Spinal cord (tissue), 10 donors: ENCODE measurements at places on chromosomes 1 and 21.

DNA sequence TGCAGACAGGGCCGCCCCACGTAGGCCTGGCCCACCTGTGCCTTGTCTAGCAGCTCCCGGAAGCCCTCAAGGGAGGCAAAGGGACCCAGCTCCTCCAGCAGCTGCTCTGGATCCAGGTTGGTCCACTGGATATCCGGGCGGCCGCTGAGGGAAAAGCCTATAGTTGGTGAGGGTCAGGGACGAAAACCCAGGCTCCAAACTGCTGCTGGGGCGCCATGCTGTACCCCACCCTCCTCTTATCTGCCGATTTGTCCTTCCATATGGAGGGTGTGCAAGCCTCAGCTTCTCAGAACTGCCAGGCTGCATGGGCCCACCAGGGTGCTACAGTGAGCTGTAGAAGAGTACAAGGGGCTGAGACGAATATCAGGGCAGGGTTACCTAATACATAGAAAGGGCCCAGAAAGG lies 12.2 kb downstream of the PTCH2 start:
- no peak for DNase-seq

DNA sequence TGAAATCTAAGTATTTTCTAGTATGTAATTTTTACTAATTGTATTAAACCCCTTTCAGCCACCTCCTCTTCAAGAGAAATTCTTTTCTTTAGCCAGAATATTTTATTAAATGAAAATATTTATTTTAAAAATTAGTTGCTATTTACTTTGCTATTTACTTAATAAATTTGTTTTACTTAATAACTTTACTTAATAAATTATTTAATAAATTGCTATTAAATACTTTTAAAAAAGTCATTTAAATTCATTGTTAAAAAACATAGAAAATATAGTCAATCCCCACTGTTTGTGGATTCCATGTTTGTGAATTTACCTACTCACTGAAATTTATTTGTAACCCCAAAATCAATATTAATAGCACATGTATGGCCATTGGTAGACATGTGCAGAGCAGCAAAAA lies 105.6 kb downstream of the ATP1B1 start:
- DNase-seq = no peak

DNA sequence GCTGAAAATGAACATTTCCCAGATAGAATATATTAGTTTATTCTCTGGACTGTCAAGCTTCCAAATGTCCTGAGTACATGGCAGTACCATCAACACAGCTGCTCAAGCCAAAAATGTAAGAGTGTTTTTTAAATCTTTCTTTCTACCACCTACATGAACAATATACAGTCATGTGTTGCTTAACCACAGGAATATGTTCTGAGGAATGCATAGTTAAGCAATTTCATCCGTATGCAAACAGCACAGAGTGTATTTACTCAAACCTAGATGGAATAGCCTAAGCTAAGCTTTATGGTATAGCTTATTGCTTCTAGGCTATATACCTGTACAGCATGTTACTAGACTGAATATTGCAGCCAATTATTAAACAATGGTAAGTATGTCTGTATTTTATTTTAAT lies 561.9 kb upstream of the ADGRL4 start:
- DNase-seq = no peak

DNA sequence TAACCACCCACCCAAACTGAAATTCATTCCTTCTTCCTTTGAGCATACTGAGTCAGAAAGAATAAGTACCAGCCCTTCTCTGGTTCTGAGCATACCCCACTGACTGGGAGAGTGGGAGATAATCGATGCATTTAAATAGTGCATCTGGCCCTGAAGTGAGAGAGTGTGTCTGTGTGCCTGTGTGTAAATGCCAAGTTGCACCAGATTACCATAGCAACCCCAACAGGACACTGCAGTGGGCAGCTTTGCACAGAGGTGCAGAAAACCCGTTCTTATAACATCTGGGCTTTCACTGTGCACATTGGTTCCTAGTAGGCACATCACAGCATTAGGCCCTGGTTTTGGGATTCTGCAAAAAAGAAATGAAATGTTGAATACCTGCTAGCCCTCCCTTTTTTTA lies 2.3 kb downstream of the ASTN1 start:
- peak; percentile 63 for DNase-seq

GRCh38 chr1:155850345-155850744 lies 6.7 kb downstream of the GON4L start:
- DNase-seq = no peak

- no peak for DNase-seq
Observed at GRCh38 chr1:37739222-37739621, 25.7 kb downstream of the EPHA10 start.

GRCh38 chr1:245128381-245129101 lies 26.2 kb upstream of the KIF26B start:
- no peak for DNase-seq

- no peak for DNase-seq
Observed at GRCh38 chr1:8493916-8494540, 176.1 kb downstream of the SLC45A1 start.

DNA sequence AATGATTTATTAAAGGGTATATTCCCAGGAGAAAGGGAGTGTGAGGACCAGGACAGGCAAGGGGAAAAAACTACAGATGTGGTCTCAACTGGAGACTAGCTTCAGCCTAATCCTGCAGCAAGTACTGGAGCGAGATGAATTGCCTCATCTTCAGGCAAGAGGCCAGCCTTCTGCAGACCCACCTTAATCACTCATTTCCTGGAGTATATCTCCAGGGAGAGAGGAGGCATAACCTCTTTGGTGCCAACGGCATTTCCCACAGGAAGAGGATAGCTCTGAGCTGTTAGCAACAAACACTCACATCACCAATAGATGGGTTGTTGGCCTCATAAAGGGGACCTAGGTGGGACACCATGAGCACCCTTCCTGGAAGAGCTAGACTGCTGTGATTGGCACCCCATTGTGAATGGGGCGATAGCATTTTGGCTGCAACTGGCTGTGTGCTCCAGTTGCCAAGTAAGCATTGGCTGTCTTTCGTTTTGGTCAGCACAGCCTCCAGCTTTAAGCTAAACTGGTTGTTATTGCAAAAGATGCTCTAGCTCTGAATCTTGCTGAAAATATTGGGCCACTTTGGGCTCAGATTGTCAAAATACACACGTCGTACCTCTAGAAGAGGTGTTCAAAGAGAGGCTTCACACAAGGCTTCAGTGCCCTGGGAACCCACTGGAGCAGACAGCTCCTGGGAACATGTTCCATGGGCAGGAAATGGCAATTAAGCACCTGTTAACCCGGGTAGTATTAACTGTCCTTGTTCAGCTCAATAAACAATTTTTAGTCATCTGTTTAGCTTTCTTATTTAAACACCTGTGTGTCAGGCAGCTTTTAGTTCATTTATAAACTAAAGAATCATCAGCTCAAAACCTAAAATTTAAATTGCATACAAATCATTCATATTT lies 314.8 kb upstream of the C1orf87 start:
- no peak for DNase-seq

DNA sequence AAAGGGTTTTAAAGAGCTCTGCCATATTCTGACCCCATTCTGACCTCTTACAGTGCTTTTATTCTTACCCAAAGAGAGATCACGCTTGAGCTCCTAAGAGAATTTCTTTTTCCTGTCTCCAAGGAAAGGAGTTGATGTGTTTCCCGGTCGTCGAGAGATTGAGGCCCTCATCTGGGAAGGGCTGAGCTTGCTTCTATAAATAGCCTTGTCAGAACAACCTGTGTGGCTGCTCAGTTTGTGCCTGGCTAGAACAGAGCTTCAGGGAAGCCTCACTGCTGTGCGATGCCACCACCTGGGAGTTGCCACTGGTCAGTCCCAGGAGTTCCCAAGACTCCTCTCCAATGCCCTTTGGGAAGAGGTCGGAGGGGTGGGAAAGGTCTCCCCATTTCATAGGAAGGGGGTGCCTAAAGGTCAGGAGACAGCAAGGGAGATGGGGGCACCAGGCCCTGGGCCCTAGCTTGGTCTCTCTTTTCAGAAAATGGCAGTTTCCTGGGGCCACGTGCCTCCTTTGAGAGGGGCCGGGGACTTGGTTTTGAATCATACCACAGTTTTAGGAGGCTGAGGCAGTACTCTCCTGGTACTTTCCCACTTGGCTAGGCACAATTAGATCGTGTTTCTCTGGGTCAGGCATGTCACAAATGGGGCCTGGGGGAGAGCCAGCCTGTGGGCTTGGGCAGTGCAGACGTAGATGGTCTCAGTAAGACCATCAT lies 52.1 kb downstream of the EIF2D start:
- DNase-seq = no peak

DNA sequence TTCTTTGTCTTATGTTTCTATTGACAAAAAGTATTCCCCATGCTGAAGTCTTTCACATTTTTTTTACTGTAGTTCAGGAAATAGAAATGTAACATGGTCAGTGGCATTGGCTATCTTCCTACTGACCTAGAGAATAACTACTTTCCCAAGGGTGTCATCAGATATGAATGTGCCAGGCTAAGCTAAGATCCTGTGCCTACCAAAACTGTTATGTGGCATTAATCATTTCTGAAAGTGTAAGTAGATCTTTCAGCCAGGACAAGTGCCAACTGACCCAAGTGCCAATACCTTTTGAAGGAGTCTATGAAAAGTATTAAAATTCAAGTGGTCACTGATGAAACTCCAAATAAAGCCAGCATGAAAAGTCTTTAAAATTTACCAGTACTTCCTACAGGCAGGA lies 165.3 kb downstream of the TNFSF18 start:
- DNase-seq = no peak

DNA sequence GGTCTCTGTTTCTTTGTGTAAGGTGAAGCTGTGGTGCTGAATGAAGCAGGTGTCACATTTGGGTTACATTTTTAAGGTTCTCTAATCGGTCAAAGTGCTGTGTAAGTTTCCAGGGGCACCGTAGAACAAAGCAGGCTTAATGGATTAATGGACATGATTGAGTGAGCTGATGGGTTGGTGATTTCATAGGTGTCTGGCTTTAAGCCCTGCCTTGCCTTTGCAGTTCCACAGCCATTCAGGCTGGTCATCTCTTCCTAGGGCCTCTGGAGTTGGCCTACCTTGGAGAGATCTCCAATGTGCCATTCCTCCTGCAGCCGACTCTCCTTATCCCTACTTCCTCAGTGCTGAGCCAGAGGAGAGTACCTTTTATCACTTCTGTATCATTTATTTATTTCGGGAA lies 15.2 kb downstream of the GALNT2 start:
- DNase-seq = no peak

DNA sequence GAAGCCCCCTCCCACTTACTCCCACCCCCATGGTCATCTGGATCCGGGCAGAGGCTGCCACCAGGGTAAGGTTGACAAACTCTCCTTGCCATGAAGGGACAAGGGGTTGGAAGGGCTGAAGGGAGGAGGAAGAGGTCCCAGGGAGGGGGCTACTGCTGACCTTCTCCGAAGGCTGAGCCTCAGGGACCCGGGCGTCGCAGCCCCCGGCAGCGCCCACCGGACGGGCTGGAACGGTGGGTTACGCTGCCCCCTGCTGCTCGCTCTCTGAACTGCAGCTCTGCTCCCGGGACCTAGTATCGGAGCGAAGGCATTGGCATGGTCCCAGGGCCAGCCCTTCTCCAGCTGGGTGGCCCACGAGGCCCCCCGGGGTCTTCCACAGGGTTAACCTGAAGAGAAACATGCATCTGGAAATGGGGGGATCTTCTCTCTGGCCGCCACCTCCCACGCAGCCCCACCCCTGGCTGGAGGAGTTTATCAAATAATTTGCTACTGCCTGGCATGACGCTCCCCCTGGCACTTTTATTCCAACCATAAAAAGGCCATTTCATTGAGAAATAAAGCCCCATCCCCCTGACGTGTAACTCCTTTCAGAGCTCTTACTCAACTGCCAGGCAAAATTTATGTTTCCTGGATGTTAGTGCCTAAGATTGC lies 70.4 kb upstream of the TARDBP start:
- DNase-seq = peak; percentile 76

DNA sequence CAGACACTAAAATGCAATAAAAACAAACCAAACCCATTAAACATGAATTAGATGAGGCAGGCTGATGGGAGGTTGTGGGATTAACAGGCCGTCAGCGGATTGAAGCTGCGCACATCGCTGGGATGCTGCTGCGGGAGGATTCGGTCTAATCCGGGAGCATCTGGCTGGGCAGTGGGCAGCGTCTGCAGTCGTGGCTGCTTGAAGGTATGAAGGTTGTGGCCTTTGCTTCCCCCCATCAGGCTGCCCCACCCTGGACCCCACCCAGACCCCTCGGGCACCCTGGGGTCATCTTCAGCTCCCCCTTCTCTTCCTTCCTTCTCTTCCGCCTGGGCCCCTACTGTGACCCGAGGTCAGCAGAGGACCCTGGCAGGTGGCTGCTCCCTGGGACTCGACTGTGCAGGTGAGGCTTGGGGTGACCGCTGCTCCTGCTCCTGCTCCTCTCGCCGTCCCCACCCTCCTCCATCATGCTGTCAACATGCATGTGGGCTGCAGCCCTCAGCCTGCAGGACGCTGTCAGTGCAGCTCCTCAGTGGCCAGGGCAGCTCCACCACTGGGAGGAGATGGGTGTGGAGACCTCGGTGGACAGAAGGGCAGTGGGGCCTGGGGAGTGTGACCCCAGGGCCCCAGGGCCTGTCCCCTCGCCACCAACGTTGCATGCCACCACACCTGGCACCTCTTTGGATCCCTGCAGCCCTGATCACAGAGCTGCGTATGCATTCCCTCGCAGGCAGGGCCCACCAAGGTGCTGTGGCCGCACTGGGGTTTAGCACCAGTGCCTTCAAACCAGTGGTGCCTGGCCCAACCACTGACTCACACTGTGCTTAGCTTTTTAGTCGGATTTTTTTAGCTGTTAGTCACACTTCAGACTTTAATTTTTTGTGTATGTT lies 112.2 kb upstream of the COL6A1 start:
- DNase-seq = no peak

- no peak for DNase-seq
Observed at GRCh38 chr21:45618287-45618686, 25.2 kb upstream of the PCBP3 start.

DNA sequence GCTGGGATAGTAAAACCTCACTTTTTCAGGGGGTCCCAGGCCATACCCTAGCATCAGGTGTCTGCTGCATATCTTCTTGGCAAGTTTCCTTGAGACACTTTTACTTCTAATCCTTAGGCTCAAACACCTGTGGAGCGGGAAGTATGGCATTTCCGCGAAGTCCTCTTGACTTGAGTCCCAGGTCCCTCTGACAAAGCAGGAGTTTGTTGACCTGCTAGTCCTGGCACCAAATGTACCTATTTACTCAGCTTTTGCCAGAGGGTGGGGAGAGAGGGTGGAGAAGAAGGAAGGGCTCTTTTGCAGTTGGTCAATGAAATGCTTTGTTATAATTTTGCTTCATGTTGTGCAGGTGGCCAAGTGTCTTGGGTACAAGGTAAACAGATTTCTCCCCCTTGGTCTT lies 59.7 kb downstream of the CLIC6 start:
- DNase-seq = no peak

DNA sequence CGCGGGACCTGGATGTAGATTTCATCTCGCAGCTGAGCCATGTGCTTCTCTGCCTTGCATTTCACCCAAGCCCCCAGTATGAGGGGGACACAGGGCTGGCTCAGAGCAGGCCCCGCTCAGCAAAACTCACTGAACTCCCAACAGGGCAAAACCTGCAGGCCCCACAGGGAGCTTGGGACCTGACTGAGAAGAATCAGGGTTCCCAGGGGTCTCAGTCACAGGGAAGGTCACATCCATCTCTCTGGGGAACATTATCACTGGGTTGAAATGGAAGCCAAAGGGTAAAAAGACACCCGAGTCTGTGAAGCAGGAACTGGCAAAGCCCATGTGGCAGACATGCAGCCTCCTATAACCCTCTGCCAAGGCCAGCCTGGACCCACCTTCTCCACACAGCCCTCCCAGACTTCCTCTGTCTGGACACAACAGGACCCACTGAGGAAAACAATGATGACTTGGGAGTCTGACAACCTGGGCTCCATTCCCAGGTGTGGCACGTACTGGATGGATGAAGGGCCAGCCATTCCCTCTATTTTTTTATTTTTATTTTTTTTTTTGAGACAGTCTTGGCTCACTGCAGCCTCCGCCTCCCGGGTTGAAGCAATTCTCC lies 11.7 kb downstream of the HSPG2 start:
- DNase-seq = no peak
